SK-N-SH (cell line): ENCODE measurements at places on chromosomes 6 and 20.
A peak's percentile ranks its signal among the peaks of the same experiment; 100 is the strongest.

DNA sequence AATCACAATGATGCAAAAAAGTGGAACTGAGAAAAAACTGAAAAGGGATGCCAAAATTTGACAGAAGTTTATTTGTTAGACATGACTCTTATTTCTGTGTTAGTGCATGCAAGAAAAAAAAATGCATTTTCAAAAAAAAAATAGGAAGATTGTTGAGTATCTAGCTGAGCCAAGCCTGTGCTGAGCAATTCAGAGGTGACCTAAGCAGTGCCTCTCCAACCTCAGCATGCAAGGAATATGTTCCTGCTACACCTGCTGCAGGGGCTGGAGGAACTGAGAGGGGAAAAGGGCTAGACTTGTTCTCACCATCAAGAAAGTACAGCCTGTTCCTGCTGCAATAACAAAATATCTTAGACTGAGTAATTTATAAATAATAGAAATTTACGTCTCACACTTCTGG is 24.0 kb downstream of the BPIFA2 start:
- DNase-seq, result no peak

GRCh38 chr6:119637768-119638167 is 288.2 kb upstream of the MAN1A1 start:
- no peak for DNase-seq

GRCh38 chr20:37494301-37494700 is 26.7 kb upstream of the NNAT start:
- no peak for DNase-seq

GRCh38 chr6:93731306-93731705 is 311.9 kb upstream of the EPHA7 start:
- DNase-seq, result no peak

DNA sequence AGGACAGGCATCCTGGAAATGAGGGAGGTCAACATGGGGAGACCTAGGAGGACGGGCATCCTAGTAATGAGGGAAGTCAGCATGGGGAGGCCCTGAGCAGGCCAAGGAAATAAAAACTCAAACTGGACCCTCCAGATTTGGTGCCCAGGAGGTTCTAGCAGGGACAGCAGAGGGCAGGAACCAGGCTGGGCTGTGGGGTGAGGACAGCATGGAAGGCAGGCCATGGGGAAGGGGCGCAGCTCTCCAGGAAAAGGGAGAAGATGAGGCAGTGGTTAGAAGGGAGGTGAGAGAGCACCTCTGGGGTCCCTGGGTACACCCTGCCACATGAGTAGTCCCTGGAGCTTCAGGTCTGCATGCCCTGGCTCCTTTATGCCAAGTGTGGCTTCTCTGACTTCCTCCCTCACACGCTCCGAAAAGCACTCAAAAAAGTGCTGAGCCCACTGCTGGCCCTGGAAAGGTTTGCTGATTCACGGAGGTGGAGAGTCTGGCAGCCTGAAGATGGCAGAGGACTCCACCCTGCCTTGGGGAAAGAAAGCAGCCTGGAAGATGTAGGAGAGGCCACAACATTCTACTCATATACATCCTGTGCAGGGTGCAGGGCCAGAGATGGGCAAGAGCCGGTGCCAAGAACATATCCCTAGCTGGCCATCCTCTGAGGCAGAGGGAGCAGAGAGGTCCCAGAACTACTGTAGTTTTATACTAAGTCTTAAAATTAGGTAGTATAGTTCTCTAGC is 154.9 kb downstream of the MRPL14 start:
- no peak for DNase-seq

GRCh38 chr6:110270165-110270564 is 88.0 kb downstream of the METTL24 start:
- DNase-seq, result no peak

GRCh38 chr6:128601060-128601459 is 80.7 kb upstream of the PTPRK start:
- DNase-seq, result no peak

DNA sequence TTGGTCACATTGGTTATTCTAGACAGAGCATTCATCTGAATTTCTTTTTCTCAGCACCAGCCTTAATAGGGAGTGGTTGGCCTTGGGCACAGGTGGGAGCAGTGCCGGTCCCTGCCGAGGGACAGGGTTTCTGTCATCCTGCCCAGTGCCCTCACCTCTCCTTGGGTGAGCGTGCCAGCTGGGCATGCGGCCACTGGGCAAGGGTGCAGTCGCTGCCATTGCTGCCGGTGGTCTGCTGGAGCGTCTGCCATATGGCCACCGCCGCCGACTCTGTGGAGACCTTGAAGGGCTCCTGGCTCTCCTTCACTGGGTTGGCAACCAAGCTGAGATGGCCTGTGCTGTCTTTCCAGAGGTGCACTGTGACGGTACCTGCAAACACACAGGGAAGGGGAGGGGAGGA is 16.4 kb upstream of the UQCC2 start:
- no peak for DNase-seq

DNA sequence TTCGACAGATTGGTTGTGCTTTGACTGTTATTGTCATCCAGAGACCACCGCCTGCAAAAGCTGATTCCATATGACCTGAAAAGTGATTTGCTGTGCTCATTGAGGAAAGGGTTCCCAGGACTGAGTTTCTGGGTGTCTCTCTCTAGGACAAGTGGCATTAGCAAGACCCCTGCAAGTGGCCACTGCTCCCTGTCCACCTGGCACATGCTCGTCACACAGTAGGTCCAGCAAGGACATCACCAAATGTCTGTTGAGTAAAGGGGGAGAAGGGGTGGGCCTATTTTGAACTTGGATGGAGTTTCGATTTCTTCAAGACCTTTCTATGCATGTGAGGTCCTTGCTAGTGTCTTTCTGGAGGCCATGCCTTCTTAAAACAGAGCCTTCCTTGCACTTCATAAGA is 48.9 kb upstream of the IYD start:
- DNase-seq, result no peak

DNA sequence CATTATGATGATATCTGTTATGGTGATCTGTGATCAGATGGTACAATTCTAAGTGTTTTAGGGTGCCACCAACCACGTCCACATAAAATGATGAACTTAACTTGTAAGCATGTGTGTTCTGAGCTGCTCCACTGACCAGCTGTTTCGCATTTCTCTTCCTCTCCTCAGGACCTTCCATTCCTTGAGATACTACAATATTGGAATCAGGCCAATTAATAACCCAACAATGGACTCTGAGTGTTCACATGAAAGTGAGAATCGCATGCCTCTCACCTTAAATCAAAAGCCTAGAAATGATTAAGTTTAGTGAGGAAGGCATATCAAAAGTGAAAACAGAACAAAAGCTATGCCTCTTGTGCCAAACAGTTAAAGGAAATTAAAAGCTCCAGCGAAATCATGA is 114.6 kb downstream of the MAN1A1 start:
- DNase-seq, result no peak

DNA sequence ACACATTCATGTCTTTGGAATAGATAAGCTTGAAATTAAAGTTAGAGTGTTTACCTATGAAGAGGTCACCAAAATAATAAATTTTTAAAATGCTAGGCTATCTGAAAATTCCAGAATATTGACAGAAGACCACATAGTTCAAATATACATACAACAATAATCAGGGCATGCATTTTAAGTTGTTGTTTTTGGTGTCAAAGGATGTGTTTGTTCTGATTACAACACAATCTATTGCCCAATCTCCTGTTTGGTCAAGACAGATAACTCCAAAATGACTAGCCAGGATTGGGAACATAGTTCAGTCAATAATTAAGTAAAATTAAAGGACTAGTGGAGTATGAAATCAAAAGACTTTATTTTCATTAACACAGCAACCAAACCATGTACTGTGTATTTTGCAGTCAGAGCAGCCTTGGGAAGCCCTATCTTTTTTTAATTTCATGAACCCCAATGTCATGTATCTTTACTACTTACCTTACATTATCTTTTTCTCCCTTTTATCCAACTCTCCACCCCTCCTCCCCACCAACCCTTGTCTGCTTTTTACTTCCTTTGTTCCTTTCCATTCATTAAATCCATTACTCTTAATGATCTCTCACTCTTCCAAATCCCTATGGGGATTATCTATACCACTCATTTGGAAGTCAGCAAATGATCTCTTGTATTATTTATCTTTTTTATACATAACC is 111.2 kb downstream of the CDK19 start:
- no peak for DNase-seq

DNA sequence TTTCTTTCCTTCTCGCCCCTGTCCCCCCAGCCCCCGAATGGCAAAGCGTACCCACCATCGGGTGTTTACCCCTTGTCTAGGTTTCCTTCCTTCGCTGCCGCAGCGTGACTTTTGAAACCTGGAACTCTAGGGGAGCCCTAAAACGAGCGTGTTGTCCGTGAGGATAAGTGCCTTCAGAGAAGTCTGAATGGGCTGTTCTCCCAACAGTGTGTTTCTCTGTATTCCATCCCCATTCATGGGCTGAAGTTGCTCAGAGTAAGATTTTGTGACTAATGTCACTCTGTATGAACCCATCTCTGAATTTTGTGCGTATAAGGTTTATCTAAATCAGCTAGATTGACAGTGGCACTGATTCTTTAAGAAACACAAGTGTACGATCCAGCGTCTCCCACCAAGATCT is 949 bp downstream of the MACROD2 start:
- no peak for DNase-seq

- no peak for DNase-seq
Observed at GRCh38 chr6:135853227-135853626, 1.7 kb downstream of the PDE7B start.

GRCh38 chr6:42545226-42545773 is 18.5 kb upstream of the UBR2 start:
- DNase-seq, result no peak

DNA sequence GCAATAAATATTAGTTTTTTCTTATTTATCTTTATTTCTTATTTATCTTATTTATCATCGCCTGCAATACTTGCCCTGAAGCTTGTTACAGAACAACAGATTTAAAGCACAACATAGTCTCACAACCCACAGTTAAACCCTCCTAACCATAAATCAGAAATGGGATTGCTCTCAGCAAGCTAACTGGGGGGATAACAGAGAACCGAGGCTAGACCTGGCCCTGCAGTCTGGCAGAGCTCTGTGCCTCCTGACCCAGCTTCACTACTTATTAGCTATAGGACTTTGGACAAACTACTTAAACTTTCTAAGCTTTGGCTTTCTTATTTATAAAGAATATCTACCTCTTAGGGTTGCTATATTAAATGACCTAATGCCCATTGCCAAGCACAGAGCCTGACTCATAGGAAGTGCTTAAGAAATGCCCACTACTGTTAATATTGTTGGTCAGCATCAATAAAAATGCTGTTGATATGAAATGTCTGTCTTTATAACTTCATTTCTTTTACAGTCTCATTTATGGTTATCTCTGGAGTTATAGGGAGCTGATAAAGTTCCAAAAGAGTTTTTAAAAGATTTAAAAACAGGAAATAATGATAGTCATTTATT is 87.9 kb upstream of the BEND6 start:
- no peak for DNase-seq

GRCh38 chr6:26211963-26212362 is 124.7 kb downstream of the HFE start:
- DNase-seq, result no peak

DNA sequence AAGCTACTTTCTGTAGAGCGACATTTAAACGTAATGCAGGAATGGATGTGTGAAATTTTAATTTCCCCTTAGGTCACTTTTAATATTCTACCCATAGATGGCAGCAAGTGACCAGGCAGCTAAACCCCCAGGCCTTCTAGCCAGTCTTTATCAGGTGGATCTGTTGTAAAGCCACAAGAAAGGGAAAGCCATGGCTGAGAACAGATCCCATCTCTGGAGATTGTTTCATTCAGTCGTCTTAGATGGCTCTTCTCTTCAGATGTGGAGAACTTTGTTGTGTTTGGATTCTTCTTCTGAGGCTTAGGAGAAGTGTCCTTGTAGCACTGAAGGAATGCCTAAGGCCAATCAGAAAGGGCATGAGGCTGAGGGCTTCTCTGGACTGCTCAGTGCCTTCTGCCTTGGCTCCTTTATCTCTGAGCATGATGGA is 15.8 kb upstream of the RNF182 start:
- DNase-seq, result peak; percentile 78

DNA sequence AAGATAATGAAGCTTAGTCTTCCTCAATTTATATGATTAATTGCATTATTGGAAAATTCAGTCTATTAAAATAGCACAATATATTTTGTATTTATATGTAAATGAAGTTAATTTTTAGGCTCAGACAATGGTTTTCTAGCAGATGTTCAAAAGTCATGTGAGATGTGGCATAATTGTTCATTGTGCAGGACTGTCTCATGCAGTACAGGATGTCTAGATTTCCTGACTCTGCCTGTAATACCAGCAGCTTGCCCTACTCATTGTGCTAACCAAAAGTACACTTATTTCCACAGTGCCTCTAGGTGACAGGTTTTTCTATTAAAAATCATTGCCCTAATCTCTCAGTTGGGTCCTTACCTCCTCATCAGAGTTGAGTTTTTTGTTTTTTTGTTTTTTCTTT is 12.4 kb downstream of the RALGAPB start:
- DNase-seq, result no peak

GRCh38 chr6:4225161-4225872 is 89.9 kb upstream of the ECI2 start:
- DNase-seq, result no peak

DNA sequence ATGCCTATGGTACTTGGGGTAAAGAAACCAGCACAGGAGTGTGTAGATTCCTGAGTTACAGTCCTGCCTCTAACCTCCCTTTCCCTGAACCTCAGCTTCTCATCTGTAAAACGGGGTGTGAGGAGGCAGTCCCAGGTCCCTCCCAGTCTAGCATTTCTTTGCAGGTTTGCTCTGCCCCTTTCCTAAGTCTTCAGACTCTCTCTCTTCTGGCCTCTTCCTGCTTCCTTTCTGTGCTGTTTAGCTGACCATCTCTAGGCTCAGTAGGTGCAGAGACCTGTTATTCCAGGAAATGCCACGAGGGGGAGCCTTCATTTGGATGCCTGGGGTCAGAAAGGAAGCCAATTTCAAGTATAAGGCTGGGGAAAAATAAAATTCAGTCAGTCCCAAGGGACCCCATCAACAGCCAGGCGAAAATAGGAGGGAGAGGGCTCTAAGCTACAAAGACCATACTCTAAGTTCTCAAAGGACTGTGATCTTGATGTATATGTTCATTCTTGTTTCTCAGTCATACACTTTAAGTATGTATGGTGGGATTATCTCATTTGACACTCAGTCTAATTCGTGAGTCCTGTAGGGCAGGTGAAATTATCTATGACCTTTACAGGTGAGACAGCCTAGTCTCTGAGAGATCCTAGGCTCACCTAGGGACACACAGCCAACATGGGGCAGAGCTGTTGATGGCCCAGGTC is 89.1 kb downstream of the NCR2 start:
- peak; percentile 84 for DNase-seq

DNA sequence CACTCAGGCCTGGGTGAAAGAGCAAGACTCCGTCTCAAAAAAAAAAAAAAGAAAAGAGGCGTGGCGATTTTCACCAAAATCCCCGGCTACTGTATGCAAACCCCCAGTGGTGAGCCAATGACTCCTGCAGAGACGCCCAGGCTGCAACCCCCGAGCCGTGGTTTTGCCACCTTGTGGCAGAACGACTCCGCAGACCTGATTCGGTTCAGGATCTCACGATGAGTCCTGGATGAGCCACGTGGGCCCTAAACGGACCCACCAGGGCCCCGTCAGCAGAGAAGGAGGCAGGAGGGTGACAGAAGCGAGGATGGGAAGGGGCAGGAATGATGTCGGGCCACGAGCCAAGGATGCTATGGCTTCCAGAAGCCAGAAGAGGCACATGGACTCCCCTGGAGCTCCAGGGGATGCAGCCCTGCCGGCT is 42.5 kb downstream of the SLC2A4RG start:
- DNase-seq, result no peak

- no peak for DNase-seq
Observed at GRCh38 chr6:36975231-36976006, 10.6 kb downstream of the MTCH1 start.

- no peak for DNase-seq
Observed at GRCh38 chr20:19771031-19771430, 13.0 kb downstream of the RIN2 start.

GRCh38 chr20:61041481-61041880 is 210.6 kb upstream of the CDH4 start:
- no peak for DNase-seq
